ENCODE measurements at places on chromosomes 7 and 10. TPM values are rescaled to one million over a fixed set of nuclear protein-coding genes. Genes with fewer than 3 reads are reported as not detected.
A peak's percentile ranks its signal among the peaks of the same experiment; 100 is the strongest.

- H3K36me3 ChIP-seq, result no peaks in the 10 kb centered on the region
- H3K4me3 ChIP-seq, result no peak overlapping the region
- H3K27ac ChIP-seq, result peak overlapping the region; percentile 30
- no peaks in the 10 kb centered on the region for H3K27me3 ChIP-seq
- peak; percentile 35 for DNase-seq
Measured at GRCh38 chr7:115953592-115954255, 76.8 kb downstream of the TFEC start.

GRCh38 chr10:32954080-32954479 lies 4.0 kb downstream of the ITGB1 start:
- H3K36me3 ChIP-seq, result 0 out of 2 replicates have a peak, but pooled peaks cover 7% of the 10 kb centered on the region
- H3K27me3 ChIP-seq, result no peaks in the 10 kb centered on the region
- H3K27ac ChIP-seq, result no peak overlapping the region
- no peak for DNase-seq
- H3K4me3 ChIP-seq, result no peak overlapping the region

- H3K4me3 ChIP-seq, result no peak overlapping the region
- H3K27me3 ChIP-seq, result no peaks in the 10 kb centered on the region
Measured at GRCh38 chr10:7084280-7085005, 326.4 kb downstream of the SFMBT2 start.

DNA sequence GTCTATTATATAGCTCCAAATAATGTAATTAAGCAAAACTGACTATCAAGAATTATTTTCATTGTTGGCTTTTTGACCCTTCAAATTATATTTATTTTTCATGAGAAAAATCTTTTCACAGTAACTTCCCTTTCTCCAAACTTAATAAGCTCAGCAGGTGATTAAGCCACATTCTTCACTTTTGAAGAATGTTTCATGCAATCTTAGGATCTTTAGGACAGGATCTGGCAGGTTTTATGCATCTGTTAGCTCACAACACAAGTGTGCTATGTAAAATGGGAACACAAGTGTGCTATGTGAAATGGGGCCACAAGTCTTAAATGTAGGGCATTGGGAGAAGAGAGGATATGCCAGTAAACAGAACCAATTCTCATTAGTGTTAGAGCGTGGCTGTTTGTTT lies 26.3 kb downstream of the BCAP29 start:
- H3K36me3 ChIP-seq, result peaks cover 8% of the 10 kb centered on the region
- H3K4me3 ChIP-seq, result no peak overlapping the region
- H3K27me3 ChIP-seq, result no peaks in the 10 kb centered on the region
- no peak overlapping the region for H3K27ac ChIP-seq

- peaks cover 11% of the 10 kb centered on the region for H3K4me1 ChIP-seq
- peak; percentile 80 for DNase-seq
- H3K27me3 ChIP-seq, result no peaks in the 10 kb centered on the region
- no peak overlapping the region for H3K4me3 ChIP-seq
- no peaks in the 10 kb centered on the region for H3K36me3 ChIP-seq
Measured at GRCh38 chr7:3453398-3453797, 152.3 kb downstream of the SDK1 start.

- no peaks in the 10 kb centered on the region for H3K27me3 ChIP-seq
- H3K27ac ChIP-seq, result peak overlapping the region; percentile 54
- no peak overlapping the region for H3K4me3 ChIP-seq
- H3K4me1 ChIP-seq, result peaks cover 34% of the 10 kb centered on the region
- no peaks in the 10 kb centered on the region for H3K36me3 ChIP-seq
Measured at GRCh38 chr7:73715648-73716317, 3.7 kb downstream of the STX1A start.

GRCh38 chr10:3122034-3122433 lies 50.5 kb downstream of the PITRM1 start:
- H3K4me1 ChIP-seq, result 0 out of 2 replicates have a peak, but pooled peaks cover 5% of the 10 kb centered on the region
- no peaks in the 10 kb centered on the region for H3K36me3 ChIP-seq
- DNase-seq, result no peak
- no peak overlapping the region for H3K27ac ChIP-seq
- no peak overlapping the region for H3K4me3 ChIP-seq
- H3K27me3 ChIP-seq, result no peaks in the 10 kb centered on the region

- peak; percentile 55 for DNase-seq
- H3K27ac ChIP-seq, result peak within 1 kb of the TSS; percentile 49
- H3K27me3 ChIP-seq, result no peaks in the 10 kb centered on the region
- H3K4me1 ChIP-seq, result no peaks in the 10 kb centered on the region
- peak within 1 kb of the TSS; percentile 72 for H3K4me3 ChIP-seq
Measured at GRCh38 chr10:59709395-59710125, at the start of gene SLC16A9. Gene SLC16A9, minus strand, starts transcription at chr10:59709850. Its CDS starts 25,559 bp downstream, at chr10:59684291.

DNA sequence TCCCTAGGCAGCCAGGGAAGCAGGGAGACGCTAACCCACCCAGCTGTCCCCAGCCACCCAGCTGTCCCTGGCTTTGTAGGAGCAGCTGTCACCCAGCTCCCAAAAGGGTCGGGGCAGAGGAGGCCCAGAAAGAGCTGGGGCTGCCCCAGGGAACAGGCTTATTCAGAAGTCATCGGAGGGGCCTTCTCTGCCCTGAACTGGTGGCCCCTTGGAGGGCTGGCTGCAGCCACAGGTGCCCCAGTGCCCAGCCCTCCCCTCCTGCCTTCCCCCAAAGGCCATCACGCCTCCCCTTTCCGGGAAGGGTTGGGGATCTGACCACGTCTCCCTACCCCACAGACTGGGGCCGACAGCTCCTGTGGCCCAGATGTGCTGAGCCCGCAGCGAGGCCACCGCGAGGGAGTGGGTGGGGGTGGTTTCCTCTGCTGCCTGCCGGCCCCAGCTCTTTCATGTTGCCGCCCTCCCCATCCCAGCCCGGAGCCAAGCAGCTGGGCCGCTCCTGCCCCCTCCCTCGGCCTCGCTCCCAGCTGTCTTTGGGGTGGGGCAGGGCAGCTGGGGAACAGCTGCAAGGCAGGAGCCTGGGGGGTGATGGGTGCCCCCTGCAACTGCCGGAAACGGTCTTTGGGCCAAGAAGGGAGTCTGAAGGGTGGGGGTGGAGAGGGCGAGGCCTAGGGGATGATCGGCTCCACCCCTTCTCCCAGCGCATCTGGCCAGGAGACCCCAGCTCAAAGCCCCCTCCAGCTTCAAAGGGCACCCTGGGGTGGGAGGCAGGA lies 16.8 kb downstream of the TRIM8 start:
- H3K27me3 ChIP-seq, result no peaks in the 10 kb centered on the region
- peaks cover 15% of the 10 kb centered on the region for H3K36me3 ChIP-seq
- H3K4me1 ChIP-seq, result peaks cover 31% of the 10 kb centered on the region
- peak overlapping the region; percentile 97 for H3K27ac ChIP-seq
- DNase-seq, result peak; percentile 99

GRCh38 chr10:125043841-125044658 lies 102.1 kb downstream of the ZRANB1 start:
- H3K4me3 ChIP-seq, result no peak overlapping the region
- no peaks in the 10 kb centered on the region for H3K36me3 ChIP-seq
- no peak for DNase-seq
- H3K27me3 ChIP-seq, result no peaks in the 10 kb centered on the region
- H3K27ac ChIP-seq, result no peak overlapping the region
- peaks cover 6% of the 10 kb centered on the region for H3K4me1 ChIP-seq

GRCh38 chr10:88598055-88598454 lies 11.5 kb downstream of the LIPJ start:
- no peak for DNase-seq
- H3K27ac ChIP-seq, result no peak overlapping the region
- no peaks in the 10 kb centered on the region for H3K4me1 ChIP-seq
- H3K36me3 ChIP-seq, result no peaks in the 10 kb centered on the region
- H3K4me3 ChIP-seq, result no peak overlapping the region

DNA sequence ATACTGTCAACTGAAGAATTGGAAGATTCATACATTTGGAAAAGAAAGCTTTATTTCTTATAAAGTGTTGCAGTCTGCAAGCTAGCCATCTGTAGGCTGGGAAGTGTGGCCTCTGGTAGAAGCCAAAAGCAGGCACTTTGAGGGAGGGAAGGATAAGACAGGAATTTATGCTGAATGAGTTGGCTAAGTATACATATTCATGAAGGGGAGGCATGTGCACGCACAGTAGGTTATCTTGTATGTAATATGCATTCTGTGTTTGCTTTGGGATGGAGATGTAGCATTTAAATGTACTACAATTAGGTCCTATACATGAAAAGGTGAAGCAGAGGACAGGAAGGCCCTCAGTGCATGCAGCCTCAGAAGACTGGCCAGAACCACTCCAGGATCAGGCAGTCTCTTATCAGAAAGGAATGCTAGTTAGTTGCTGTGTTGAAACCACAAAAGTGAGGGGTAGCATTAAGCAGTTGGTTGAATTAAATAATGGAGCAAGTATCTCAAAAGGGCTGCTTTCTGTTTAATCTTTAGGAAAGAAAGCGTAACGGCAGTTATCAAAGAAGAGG lies 40.9 kb downstream of the MYO3A start:
- no peaks in the 10 kb centered on the region for H3K36me3 ChIP-seq
- no peak for DNase-seq
- no peaks in the 10 kb centered on the region for H3K4me1 ChIP-seq
- H3K4me3 ChIP-seq, result no peak overlapping the region

- H3K27me3 ChIP-seq, result no peaks in the 10 kb centered on the region
Measured at GRCh38 chr10:34889004-34889869, 74.1 kb upstream of the PARD3 start.

DNA sequence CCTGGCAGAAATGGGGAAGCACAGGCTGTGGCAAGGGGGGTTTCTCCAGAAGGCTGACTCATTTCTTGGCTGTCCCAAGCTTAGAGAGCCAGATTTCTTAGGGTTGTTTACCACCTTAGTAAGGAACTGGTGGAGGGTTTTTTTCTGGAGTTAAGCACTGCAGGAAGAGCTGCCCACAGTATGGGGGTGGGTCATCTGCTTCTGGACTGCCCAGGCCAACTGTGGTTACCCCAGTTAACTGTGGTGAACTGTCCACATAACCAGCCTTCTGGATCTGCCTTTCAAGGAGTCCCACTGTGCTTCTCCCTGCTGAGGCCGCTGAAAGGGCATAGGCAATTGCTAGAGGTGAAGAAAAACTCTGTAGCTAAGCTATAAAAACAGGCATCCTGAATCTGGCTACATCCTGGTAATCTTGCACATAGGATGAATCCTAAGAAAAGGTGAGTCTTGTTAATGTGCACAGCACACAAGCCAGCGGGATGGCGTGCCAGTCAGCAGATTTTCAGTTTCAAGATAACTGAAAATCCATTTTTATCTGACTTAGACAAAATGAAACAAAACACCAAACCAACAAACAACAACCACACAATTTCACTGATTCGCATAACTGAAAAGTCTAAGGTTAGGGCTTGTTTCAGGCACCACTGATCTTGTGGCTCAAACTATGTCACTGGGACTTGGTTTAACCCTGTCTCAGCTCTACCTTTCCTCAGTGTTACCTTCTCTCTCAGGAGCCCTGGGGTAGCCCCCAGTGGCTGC lies 21.6 kb upstream of the TSPAN33 start:
- no peak overlapping the region for H3K27ac ChIP-seq
- no peak overlapping the region for H3K4me3 ChIP-seq

SPDYE5 gene
- total RNA-seq, result not detected

GPR26 gene
- not detected for total RNA-seq

CALHM1 gene
- total RNA-seq, result 0.13 TPM

NUTM2D gene
- total RNA-seq, result 0.59 TPM

TMEM196 gene
- not detected for total RNA-seq
